ENCODE measurements at places on chromosomes 16 and 17.

GRCh38 chr16:27769561-27770255 lies 219.8 kb downstream of the KATNIP start:
- no peak for DNase-seq

DNA sequence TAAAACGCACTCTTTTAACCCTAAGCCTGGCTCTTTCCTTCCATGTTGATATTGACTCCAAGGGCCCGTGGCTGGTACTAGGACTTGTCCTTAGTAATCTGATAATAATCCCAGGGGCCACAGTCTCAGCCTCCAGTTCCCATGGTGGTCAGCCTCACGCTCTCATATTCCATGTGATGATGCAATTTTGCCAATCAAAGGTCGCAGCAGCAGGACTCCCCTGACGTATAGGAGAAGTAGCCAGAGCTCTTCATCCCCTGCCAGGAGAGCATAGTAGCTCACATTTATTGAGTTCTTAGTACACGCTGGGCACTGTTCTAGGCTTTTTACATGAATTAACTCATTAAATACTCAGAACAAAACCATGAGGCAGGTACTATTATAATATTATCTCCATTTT lies 42.4 kb downstream of the CD300LF start:
- DNase-seq, result no peak

DNA sequence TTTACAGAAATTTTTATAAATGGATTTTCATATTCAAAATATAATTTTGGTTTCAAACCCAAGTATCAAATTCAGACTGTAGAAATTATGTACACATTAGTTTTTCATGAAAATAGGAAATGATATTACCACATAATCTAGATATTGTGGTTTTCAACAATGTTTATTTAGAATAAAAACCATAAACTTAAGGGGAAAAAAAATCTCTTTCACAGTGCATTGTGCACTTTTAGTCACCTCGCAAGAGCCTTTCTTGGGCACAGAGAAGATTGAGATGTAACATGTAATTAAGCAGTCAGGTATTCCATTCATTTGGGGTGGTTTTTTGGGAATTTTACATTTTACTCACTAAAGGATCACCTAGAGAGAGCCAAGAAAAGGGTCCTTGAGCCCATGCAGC lies 104.0 kb downstream of the TANC2 start:
- no peak for DNase-seq

DNA sequence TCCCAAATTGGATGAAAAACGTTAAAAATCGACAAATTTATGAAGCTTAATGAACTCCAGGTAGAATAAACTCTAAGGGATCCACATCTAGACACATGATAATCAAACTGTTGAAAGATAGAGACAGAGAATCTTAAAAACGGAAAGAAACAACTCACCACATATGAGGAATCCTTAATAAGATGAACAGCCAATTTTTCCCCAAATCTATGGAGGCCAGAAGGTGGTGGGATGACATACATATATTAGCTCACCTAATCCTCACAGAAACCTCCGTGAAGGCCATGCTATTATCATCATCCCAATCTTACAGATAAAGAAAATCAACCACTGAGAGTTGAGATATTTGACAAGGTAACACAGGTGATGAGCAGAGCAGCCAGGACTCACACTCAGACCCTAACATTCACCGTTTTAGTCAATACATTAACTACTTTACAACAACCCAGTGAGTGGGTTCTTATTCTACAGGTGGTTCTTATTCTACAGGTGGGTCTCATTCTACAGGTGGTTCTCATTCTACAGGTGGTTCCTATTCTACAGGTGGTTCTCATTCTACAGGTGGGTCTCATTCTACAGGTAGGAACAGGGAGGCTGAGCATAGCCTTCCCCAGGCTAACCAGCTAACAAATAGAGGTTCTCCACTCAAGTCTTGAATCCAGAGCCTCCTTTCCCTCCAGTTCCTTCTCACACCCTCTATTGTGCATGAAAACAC lies 4.8 kb downstream of the CACNG1 start:
- no peak for DNase-seq

- DNase-seq, result no peak
Measured at GRCh38 chr16:84193480-84193879, 2.5 kb downstream of the ADAD2 start.

DNA sequence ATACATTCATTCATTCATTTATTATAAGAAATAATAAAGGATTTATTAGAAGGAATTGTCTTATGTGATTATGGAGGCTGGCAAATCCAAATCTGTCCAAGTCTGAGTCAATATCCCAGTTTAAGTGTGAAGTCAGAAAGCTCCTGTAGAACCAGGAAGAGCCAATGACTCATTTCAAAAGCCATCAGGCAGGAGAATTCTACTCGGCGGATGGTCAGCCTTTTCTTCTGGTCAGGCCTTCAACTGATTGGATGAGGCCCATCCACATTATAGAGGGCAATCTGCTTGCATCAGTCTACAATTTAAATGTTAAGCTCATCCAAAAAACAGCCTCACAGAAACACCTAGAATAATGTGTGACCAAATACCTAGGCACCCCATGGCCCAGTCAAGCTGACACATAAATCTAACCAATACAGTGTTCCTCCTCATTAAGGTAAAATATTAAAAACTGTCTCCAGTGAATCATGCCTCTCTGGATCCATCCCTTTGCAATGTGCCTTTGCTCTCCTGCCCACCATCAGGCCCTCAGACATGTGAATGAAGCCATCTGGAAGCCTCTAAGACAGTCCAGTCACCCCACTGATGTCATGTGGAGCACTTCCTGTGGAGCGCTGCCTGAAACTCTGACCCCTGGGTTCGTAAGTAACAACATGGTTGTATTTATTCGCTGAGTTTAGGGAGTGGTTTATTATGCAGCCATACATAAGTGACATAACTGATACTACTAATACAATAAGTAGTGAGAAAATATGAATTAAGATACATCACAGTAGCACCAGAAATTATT lies 69.2 kb upstream of the WSB1 start:
- no peak for DNase-seq

GRCh38 chr16:83272843-83273242 lies 534.9 kb upstream of the HSBP1 start:
- no peak for DNase-seq

DNA sequence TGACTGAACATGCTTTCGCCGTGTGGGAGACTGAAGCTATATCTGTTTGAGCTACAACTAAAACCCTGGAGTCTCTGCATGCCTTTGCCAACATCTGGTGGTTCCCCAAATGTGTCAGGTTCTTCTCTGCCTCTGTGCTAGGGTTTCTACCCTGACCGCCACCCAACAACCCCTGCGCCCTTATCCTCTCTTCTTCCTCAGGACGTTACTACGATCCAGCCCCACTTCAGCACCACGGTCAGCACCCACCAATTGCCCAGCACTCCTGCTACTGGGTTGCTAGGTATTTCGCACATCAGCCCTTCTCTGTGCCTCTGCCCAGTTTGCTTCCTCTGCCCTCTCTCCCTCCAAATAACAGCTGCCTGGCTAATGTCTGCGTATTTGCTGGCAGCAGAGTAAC lies 106.3 kb upstream of the HSBP1 start:
- no peak for DNase-seq

DNA sequence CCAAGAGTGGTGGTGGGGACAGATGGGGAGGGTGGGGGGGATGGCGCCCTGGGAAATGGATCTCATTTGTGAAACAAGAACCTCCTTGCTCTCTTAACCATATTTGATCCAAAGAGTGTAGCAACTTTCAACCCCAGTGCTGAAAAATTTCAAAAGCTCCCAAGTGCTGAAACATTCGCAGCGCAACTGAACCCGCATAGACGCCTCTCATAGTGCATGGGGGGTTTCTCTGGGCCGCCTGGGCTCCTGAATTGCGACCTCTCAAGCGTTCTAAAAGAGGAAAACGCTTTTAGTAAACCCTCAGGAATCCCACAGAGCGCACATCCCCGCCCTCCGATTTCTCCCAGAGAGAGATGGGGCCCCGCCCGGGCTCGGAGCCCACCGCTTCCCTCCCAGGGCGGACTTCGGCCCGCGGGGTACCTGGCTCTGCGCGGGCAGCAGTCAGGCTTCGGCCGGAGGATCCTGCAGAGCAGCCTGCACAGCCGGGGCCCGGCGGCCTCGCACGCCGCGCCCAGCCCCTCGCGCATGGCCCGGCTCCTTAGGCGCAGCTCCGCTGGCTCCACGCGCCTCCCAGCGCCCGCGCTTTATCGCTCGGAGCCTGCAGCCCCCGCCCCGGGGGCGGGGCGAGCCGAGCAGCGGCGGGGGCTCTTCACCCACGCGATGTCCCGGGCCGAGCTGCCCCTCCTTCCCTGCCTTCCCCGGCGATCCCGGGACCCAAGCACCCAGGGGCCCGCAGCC lies 7.0 kb downstream of the NOS2 start:
- no peak for DNase-seq

GRCh38 chr17:37827905-37828650 lies 83.2 kb upstream of the HNF1B start:
- no peak for DNase-seq

DNA sequence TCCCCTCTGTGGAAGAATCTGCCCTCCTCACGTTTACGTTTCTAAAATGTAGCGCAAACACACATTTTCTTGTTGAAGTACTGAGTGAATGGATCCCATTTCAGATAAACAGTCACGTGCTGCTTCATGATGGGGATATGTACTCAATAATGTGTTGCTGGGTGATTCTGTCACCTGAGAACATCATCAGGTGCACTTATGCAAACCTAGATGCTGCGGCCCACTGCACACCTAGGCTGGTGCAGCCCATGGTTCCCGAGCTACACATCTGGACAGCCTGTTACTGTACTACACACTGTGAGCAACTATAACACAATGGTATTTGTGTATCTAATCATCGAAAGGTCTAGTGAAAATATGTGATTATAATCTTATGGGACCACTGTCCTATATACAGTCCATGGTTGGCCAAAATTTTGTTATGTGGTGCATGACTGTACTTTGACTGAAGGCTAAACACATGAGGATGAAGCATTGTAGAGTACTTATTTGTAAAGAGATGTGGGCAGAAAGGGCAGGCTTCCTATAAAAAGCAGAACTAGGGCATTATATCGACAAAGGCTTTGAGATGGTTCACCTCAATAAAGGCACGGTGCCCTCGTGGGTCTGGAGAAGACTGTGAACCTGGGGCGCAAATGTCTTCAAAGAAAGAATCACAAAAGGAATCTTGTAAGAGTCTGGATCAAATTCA lies 26.3 kb downstream of the MARF1 start:
- no peak for DNase-seq

- no peak for DNase-seq
Measured at GRCh38 chr16:53968896-53969295, 264.9 kb downstream of the FTO start.

DNA sequence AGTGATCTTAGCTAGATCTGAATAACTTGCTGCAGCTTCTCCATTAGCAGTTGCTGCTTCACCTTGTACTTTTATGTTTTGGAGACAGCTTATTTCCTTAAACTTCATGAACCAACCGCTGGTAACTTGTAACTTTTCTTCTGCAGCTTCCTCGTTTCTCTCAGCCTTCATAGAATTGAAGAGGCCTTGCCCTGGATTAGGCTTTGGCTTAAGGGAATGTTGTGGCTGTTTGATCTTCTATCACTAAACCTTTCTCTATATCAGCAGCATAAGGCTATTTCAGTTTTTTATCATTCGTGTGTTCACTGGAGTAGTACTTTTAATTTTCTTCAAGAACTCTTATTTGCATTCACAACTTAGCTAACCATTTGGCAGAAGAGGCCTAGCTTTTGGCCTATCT lies 21.5 kb upstream of the TMEM92 start:
- DNase-seq, result no peak

DNA sequence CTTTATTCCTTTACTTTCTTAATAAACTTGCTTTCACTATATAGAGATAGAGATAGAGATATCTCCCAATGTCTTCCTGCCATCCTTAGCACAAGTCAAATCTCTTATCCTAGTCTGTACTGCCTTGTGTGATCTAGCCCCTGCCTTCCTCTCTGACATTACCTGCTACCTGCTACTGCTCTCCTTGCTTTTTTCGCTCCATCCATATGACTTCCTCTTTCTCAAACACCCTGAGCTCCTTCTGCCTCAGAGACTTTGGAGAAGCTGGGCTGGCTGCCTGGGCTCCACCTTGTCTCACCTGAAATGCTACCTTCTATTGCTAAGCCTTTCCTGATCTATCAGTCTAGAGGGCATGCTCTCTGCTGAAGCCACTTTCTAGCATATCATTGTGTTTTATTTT lies 24.7 kb upstream of the WSB1 start:
- no peak for DNase-seq

GRCh38 chr16:66900721-66901441 lies 17.8 kb downstream of the CDH16 start:
- DNase-seq, result no peak

DNA sequence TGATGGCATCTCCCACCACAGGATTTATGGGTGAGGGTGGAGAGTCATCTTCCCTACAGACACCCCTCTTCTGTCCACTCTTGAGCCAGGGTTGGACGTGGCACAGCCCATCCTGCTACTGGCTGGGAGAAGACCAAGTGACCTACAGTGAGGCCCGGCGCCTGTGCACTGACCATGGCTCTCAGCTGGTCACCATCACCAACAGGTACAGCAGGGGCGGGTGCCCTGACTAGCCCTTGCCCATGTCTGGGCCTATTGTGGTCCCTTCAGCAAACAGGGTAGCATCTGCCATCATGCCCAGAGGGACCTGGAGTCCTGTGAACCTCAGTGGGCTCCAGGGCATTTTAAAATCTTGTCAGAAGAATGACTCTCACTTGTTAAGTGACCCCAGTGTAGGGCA lies 48.2 kb downstream of the MRC2 start:
- DNase-seq, result no peak

- no peak for DNase-seq
Measured at GRCh38 chr16:57444711-57445110, 2.5 kb downstream of the CIAPIN1 start.

DNA sequence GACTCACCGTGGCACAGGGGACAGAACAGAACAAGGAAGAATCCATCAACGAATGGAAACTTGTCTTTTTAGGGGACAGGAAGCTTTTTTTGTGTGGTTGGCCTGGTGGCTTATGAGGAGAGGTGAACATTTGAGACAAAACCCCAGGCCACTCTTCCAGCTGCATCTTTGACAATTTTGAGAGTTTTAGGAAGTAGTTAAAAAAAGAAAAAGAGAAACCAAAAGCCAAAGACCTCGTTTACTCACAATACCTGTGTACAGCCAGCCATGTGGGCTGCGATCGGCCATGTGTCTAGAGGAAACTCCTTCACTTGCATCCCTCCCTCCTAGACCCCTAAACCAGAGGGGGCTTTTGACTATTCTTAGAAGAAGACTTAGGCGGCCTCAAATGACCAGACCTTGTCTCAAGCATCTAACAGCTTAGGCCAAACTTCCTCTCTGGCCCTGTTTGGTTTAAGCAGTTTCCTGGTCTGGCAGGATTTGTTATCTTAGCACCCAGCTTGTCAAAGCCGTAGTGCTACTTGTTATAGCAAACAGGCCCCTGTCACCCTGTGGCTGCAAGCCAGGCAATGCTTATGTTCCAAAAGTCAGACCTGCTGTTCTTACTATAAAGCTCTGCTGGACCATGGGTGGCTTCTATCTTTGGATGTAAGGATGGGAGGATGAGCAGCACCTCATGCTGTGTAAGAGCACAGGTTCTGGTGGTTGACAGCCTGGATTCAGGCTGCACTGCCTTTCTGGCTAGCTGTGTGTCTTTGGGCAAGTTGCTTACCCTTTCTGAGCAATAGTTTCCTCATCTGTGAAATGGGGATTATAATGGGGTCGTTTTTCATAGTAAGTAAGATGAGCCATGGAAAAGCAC lies 17.7 kb downstream of the KSR1 start:
- peak; percentile 48 for DNase-seq

GRCh38 chr17:55731586-55732250 lies 9.1 kb upstream of the TMEM100 start:
- no peak for DNase-seq
